ENCODE measurements at places on chromosomes 2 and 18.

- DNase-seq, result no peak
Observed at GRCh38 chr2:62216616-62217015, 20.7 kb downstream of the B3GNT2 start.

- DNase-seq, result no peak
Observed at GRCh38 chr2:235665661-235666212, 171.9 kb downstream of the AGAP1 start.

DNA sequence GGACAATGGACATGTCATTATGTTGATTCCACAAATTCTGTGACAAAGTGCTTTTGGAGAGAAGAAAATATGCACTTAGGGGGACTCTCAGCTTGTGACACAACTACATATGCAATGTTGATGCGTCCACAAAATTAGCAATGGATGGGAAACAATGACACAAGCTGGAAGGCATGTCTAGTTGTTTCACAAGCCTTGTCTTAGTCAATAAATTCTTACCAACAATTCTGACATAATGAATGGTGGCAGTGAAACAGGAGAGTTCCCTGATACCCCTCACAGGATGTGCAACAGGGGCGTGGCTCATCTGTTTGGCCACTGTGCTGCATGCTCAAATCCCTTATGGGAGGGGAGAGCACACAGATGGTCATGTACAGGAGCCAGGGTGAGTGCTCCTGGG lies 347.2 kb upstream of the DLGAP1 start:
- no peak for DNase-seq

DNA sequence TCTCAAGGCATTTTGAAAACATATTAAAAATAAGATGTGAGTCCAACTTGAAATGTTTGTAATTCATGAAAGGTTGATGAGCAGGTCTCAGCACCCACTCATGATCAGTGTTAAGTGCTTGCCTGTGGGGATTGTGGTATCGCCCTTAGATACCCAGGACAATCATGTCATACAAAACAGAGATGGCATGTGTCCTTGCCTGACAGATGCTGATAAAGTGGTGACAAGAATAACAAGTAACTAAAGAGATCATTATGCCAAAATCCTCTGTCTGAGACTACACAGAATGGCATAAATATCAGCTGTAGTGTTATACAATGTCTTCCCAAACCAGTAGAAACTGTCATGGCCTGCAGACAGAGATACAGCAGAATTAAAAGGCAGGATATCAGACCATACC lies 930.3 kb downstream of the SUCLG1 start:
- no peak for DNase-seq

GRCh38 chr2:8671176-8671575 lies 10.7 kb upstream of the ID2 start:
- DNase-seq, result no peak

DNA sequence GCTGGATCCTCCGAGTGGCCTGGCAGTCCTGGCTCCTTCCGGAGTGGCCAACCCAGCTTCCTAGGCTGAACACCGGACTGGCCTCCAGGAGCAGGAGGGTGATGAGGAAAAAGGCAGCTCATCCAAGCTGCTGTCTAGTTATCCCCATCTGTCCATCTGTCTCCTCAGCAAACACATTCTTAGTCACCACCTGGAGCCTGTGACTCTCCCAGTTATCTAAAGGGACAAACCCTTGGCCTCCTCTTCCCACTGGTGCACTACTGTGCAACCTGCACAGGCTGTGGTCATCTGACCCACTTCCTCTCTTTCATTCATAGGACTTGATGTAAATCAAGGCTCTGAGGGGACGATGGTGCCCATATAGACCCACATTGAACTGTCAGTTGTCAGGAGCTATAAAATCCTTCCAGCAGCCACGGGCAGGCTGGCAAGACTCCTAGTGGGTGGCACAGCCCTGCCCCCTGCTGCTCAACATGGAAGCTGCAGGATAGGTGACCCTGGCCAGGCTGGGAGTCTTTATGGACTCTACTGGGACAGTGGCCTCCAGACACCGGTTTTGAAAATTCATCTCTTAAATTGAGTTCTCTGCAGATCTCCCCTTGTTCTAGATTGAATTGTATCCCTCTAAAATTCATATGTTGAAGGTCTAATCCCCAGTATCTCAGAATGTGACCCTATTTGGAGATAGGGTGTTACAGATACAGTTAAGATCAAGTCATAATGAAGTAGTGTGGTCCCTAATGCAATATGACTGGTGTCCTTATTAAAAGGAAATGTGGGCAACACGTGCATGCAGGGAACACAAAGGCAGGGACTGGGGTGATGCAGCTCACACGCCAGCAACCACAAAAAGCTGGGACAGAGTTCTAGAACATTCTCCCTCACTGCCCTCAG lies 29.3 kb upstream of the DUSP2 start:
- DNase-seq, result no peak

GRCh38 chr18:46641917-46642316 lies 15.1 kb downstream of the LOXHD1 start:
- DNase-seq, result no peak

GRCh38 chr2:237674731-237675276 lies 47.4 kb downstream of the LRRFIP1 start:
- DNase-seq, result peak; percentile 65

GRCh38 chr18:58868440-58868839 lies 3.8 kb downstream of the ZNF532 start:
- DNase-seq, result no peak

DNA sequence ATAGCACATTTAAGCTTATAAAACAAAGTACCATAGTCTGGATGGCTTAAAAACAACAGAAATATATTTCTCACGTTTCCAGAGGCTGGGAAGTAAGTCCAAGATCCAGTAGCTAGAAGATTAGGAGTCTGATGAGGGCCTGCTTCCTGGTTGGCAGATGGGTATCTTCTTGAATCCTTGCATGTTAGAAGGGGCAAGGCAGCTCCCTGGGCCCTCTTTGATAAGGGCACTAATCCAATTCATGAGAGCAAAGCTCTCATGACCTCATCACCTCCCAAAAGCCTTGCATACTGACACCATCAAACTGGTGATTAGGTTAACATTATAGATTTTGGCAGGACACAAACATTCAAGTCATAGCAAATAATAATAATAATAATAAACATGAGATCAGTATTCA lies 146.4 kb downstream of the CCDC102B start:
- DNase-seq, result no peak

DNA sequence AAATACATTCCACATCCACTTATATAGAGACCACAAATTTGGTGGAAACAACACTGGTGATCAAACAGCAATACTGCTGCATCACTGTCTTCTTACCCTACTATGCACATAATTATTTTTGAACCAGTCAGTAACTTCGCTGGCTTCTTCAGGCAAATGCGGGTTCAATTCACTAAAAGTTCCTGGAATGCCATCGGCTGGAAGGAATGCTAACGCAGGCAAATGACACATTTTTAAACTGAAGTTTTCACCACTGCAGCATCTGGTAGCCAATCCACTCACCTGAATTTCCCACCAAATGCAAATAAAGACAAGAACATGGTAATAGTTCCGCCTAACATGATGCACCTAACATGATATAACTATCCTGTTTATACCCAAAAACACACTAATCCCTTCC lies 10.0 kb upstream of the HDHD2 start:
- DNase-seq, result no peak

DNA sequence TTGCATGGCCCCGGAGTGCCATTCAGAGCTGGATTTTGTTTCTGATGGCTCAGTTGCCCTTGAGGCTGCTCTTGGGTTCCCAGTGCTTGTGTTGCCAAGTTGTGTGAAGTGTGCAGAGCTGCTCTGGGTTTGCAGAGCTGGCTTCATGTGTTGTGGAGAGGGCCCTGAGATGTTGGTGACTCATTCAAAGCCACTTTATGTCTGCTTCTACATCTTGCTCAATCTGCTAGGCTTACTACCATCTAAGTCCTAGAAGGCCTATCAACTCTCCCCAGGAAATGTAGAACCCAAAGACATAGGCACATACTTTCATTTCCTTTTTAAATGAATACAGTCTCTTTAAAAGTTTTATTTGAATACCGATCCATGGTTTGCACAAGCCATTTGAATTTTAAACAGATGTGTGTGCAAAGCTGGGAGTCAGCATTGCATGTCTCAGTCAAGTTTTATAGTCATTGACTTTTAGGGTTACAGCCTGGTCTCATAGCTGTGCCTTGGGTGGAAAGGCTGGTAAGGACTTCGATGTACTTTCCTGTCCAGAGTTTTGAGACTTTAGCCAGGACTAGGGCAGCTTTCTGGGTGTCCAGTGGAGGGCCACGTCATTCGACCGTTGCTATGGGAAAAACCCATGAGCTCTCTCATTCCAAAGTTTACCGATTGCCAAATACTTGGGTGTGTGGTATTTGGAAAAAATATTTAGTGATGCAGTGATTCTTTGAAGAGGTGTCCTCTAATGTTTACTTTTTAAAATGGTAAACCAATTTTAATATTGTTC lies 105.0 kb downstream of the LTBP1 start:
- no peak for DNase-seq

- no peak for DNase-seq
Observed at GRCh38 chr2:74979844-74980243, 21.4 kb downstream of the POLE4 start.

GRCh38 chr2:126413079-126413478 lies 242.9 kb upstream of the GYPC start:
- no peak for DNase-seq

- DNase-seq, result no peak
Observed at GRCh38 chr2:71804281-71804751, 343.3 kb downstream of the CYP26B1 start.

GRCh38 chr18:74892066-74892627 lies 294.5 kb downstream of the ZNF407 start:
- DNase-seq, result no peak

DNA sequence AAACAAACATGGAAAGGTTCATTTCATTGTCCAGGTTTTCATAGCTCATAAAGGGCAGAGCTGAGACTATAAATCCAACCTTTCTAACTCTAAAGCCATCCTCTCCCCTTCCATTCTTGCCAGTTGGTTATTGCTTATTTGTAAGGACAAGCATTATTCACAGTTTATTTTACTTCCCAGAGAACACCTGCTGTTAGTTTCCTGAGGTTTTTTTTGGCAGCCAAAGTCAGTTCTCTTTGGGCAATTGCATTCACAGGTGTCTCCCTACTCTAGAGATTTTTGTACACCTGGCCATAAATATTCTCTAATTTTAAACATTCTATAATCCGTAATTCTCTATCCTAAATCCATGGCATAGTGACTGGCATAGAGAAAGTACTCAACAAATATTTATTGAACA lies 87.3 kb upstream of the SPHKAP start:
- no peak for DNase-seq

- DNase-seq, result no peak
Observed at GRCh38 chr18:23872701-23873550, 141.6 kb upstream of the TTC39C start.

- DNase-seq, result no peak
Observed at GRCh38 chr18:62715759-62716615, 646 bp downstream of the PHLPP1 start.

DNA sequence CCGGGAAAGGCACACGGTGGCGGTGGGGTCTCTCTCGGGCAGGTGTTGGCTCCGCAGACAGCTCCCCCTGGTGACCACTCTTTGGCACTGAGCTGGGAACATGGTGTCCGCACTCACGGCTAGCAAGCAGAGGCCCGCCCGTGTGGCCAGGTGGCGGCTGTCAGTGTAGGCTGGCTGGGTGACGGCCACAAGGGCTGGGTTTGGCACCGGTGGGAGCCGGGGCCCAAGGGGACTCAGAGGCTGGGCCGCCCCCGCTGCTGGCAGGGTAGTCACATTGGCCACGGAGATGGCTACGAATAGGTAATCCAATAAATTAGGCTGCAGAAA lies 1071.7 kb downstream of the RPIA start:
- DNase-seq, result no peak

GRCh38 chr2:175844169-175844568 lies 157.9 kb downstream of the LNPK start:
- DNase-seq, result no peak

DNA sequence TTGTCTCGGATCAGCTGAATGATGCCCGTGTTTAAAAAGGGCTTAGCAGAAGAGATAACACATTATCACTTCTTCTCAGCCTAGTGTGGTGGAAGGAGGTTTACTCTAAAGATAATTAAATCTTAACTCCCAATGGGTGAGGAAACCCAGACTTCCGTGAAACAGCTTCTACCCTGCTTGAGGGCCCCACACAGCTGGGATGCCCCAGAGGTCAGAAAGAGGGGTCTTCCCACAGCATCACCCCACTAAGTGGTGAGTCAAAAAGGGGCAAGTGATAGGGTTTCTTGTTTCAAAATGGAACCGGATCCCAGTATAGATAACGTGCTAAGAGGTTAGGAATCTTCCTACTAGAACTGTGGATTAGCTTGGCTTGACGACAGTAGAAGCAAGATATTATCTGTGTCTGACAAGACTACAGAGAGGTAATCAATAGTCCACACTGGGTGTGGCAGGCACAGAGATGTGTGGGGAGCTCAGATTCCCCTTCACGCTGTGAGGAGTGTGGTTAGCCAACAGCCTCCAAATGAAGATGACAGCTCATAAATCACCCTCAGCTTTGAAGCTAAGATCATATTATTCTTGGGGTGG lies 129.6 kb upstream of the COPS8 start:
- DNase-seq, result no peak

GRCh38 chr18:78168526-78168925 lies 811.1 kb upstream of the SALL3 start:
- DNase-seq, result no peak

DNA sequence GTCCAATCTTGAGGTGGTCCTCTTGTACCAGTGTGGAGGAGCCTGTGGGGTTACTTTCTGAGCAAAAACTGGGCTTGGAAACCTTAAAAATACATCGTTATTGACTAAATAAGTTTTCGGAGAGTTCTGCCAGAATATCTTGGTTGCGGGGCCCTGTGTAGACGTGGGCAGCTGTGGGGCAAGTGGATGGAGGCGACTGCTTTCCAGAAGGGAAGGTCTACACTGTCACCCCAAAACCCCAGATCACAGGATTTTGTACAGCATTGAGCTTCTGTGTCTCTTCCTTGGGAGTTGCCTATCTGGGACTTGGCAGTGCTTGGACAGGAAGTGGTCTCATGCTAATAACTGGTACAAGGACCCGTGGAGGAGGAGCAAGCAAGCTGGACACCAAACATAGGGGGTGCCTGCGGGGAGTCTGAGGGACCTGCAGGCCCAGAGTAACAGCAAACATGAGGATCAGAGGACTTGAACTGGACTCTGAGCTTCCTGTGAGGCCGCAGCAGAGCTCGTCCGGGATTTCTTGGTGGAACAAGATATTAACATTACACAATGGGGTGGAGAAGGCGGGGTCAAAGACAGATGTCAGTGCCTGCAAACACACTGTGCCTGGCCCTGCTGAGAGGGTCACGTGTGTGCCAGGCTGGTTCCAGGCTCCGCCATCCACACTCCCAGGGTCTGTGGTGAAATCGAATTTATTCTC lies 48.0 kb upstream of the CTLA4 start:
- DNase-seq, result no peak

DNA sequence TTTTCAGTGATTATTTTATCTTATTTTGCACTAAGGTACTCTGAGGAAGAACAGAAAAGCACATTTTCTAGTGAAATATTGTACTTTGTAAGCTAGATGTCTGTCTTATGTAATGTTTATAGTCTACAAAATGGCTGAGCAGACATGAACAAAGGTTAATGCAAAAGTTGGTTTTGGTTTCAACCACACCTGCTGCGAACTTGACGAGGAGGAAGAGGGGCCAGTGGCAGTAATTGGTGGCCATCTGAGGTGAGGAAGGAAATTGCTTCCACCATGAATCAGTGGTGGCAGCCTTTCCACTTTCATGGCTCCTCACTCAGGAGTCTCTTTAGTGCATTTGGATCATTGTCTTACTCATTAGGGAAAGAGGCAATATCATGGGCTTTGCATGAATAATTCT lies 894.2 kb downstream of the CNTNAP5 start:
- DNase-seq, result no peak

- DNase-seq, result no peak
Observed at GRCh38 chr2:181036848-181037603, 56.6 kb downstream of the UBE2E3 start.

- DNase-seq, result no peak
Observed at GRCh38 chr2:98823196-98824170, 92.6 kb upstream of the MGAT4A start.

All from GM12864 (cell line).